ENCODE measurements at places on chromosomes 5 and 9. TPM values are rescaled to one million over a fixed set of nuclear protein-coding genes. Genes with fewer than 3 reads are reported as not detected.

- no peak overlapping the region for H3K27ac ChIP-seq
- DNase-seq: no peak
- H3K36me3 ChIP-seq: no peaks in the 10 kb centered on the region
- no peak overlapping the region for H3K4me3 ChIP-seq
- no peaks in the 10 kb centered on the region for H3K27me3 ChIP-seq
Observed at GRCh38 chr5:130871346-130872086, 293.5 kb downstream of the HINT1 start.

DNA sequence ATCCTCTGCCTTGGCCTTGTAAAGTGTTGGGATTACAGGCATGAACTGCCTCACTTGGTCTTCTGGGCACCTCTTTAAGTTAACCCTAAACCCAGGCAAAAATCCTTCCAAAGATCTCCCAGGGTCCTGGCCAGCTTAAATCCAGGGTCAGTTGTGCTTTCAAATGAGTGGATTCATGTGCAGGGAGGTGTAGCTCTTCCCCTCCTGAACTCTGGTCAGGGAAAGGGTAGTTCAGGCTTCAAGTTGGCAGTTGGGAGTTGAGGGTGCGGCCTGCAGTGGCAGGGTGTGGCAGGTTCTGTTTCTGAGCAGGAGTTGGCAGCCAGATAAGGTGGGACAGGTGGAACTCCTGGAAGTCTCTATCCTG, 3.6 kb downstream of the HNRNPAB start:
- H3K36me3 ChIP-seq: peaks cover 57% of the 10 kb centered on the region
- DNase-seq: no peak
- no peak overlapping the region for H3K4me3 ChIP-seq

DNA sequence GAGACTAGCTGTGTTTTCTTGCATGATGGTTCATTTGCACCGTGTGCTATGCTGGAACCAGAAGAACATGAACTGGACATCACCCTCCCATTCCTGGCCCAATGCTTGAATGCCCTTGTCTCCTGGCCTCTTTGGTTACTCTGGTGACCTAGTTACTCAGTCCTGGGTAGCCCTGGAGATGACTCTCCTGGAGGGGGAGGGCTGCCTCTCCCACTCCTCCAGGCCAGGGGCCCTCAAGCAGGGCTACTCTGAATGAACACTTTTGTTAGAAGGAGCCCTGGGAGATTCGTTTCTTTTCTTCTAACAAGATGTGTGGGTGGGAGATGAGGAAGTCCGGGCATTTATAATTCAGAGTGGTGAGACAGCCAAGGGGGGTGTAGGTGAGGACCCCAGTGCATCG, 12.0 kb upstream of the NKX2-5 start:
- peaks cover 13% of the 10 kb centered on the region for H3K4me1 ChIP-seq
- H3K4me3 ChIP-seq: no peak overlapping the region
- peaks cover 53% of the 10 kb centered on the region for H3K27me3 ChIP-seq
- no peak for DNase-seq

GRCh38 chr9:13127131-13127530, 152.4 kb downstream of the MPDZ start:
- 0 out of 2 replicates have a peak, but pooled peaks cover 2% of the 10 kb centered on the region for H3K4me1 ChIP-seq
- no peak overlapping the region for H3K4me3 ChIP-seq
- H3K36me3 ChIP-seq: peaks cover 4% of the 10 kb centered on the region
- no peak overlapping the region for H3K27ac ChIP-seq

GRCh38 chr5:33470544-33470943, 29.8 kb downstream of the TARS1 start:
- H3K27ac ChIP-seq: no peak overlapping the region
- H3K4me1 ChIP-seq: no peaks in the 10 kb centered on the region
- H3K36me3 ChIP-seq: peaks cover 100% of the 10 kb centered on the region
- no peak overlapping the region for H3K4me3 ChIP-seq
- DNase-seq: no peak

- no peak overlapping the region for H3K27ac ChIP-seq
- DNase-seq: no peak
Observed at GRCh38 chr9:124260769-124261603, 3.2 kb downstream of the NEK6 start.

GRCh38 chr5:150607105-150607504, 33.4 kb upstream of the SYNPO start:
- no peak overlapping the region for H3K4me3 ChIP-seq
- no peak for DNase-seq
- H3K4me1 ChIP-seq: no peaks in the 10 kb centered on the region
- H3K27me3 ChIP-seq: no peaks in the 10 kb centered on the region
- no peak overlapping the region for H3K27ac ChIP-seq

The HACD4 gene
- 0.61 TPM for total RNA-seq

The GDF9 gene
- total RNA-seq: not detected

The WDR38 gene
- total RNA-seq: not detected

Data from H1 (cell line).